ENCODE measurements at places on chromosomes 3 and 15. TPM values are rescaled to one million over a fixed set of nuclear protein-coding genes. Genes with fewer than 3 reads are reported as not detected.

The DAZL gene
- total RNA-seq = not detected

- DNase-seq = no peak
Measured at GRCh38 chr3:44125246-44125645, 116.4 kb upstream of the TOPAZ1 start.

DNA sequence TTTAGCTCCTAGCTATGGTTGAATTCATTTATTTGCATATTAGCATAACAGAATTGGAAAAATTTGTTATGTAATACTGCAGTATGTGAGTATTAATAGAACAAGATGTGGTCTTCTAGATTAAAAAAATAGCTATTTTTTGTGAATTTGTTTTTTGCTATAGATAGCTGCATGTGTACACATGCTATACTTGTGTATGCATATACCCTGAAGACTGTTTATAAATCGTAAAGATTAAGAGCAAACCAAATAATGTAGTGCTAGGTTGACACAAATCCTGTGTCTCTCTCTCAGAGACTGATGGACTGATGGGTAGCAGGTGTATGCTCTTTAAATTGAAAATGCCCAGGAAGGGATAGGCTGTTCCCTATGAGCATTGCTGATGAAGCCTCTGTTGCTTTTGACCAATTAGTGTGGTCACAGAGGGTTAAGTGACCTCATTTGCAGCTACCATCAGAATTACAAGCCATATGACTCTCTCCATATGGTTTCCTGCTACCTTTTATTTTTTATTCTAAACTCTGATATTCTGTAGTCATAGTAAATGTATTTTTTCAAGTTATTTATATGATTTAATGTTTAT lies 9.0 kb downstream of the PLCL2 start:
- DNase-seq = no peak

The UBA3 gene
- total RNA-seq = 79.2 TPM

- DNase-seq = no peak
Measured at GRCh38 chr3:18870074-18870640, 278.2 kb upstream of the KCNH8 start.

- DNase-seq = no peak
Measured at GRCh38 chr15:65651831-65652749, 30.4 kb downstream of the SLC24A1 start.

The FANCD2OS gene
- total RNA-seq = not detected

The LEKR1 gene
- 0.43 TPM for total RNA-seq

DNA sequence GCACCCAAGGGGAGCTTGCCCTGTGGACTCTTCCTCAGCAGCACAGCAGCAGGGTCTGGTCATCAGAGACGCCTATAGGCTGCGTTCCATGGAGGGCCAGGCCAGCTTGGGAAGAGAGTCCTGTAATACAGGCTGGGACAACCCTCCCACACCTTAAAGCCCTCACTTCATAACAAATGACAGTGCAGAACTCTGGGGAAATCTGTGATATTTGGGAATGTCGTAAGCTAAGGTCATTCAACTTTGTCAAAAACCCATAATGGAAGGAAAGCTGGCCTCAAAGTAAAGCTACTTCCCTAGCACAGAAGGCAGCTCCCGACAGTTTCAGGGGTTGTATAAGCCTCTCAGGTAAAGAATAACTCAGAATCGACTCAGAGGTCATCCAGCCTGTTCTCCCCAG lies 133.1 kb downstream of the MEGF11 start:
- no peak for DNase-seq

The PLSCR2 gene
- not detected for total RNA-seq

- peak; percentile 94 for DNase-seq
Measured at GRCh38 chr15:22872936-22873701, 34.7 kb downstream of the NIPA2 start.
